Activated T-helper 2 cell treated with anti-CD3 and anti-CD28 coated beads, Interferon-gamma antibody, Interleukin-2, Interleukin-4, amounts not matched to agents 10 μg/mL and 5 μg/mL and 100 μg/mL, durations not matched to agents 14 hours and 24 hours and 36 hours (primary cell): ENCODE measurements at places on chromosomes 1 and 21. TPM values are rescaled to one million over a fixed set of nuclear protein-coding genes. Genes with fewer than 3 reads are reported as not detected.

FMO4 gene
- total RNA-seq: 1.5 and 1.8 TPM in 2 replicates

NBPF6 gene
- total RNA-seq: 0.23 and 0.50 TPM in 2 replicates

SLFNL1 gene
- 0.14 and 0.18 TPM in 2 replicates for total RNA-seq

HIVEP3 gene
- 33.7 and 34.2 TPM in 2 replicates for total RNA-seq

RRP1 gene
- total RNA-seq: 67.1 and 71.7 TPM in 2 replicates

DNASE2B gene
- not detected in 2 replicates for total RNA-seq

DMBX1 gene
- total RNA-seq: not detected in 2 replicates

NUDT4B gene
- 0.68 TPM in 1 of 2 replicates, not detected in the other for total RNA-seq

CD1B gene
- not detected in 2 replicates for total RNA-seq

GRCh38 chr1:85109475-85109874 lies 61.2 kb upstream of the MCOLN3 start:
- no peak overlapping the region for H3K4me3 ChIP-seq
- H3K27ac ChIP-seq: no peak overlapping the region
- H3K36me3 ChIP-seq: no peaks in the 10 kb centered on the region
- no peaks in the 10 kb centered on the region for H3K4me1 ChIP-seq
- peaks cover 21% of the 10 kb centered on the region for H3K27me3 ChIP-seq

GRCh38 chr1:181135815-181136737 lies 47.6 kb downstream of the IER5 start:
- H3K4me1 ChIP-seq: peaks cover 71% of the 10 kb centered on the region
- no peak overlapping the region for H3K4me3 ChIP-seq
- no peak for DNase-seq

DNA sequence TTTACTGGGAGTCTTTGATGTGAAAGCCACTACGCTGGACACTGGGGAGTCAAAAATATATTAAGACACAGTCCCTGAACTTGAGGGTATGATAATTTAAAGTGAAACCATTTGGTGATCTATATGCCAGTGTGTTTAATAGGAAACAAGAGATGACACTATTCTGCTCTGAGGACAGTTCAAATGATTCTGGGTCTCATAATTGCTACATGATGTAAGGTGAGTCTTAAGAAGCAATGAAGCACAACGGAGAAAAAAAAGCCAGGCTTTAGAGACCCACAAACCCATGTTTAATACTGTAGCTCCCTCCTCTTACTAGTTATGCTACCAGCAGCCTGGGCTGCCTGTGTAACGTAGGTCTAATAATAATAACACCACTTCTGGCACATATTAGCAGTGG lies 14.2 kb upstream of the LRRC8D start:
- peaks cover 6% of the 10 kb centered on the region for H3K27me3 ChIP-seq
- no peaks in the 10 kb centered on the region for H3K36me3 ChIP-seq
- H3K4me1 ChIP-seq: peaks cover 4% of the 10 kb centered on the region
- H3K27ac ChIP-seq: no peak overlapping the region
- DNase-seq: no peak

GRCh38 chr21:40143822-40144525 lies 276.7 kb downstream of the PCP4 start:
- H3K27me3 ChIP-seq: no peaks in the 10 kb centered on the region
- no peaks in the 10 kb centered on the region for H3K4me1 ChIP-seq
- no peak overlapping the region for H3K4me3 ChIP-seq
- no peak overlapping the region for H3K27ac ChIP-seq
- H3K36me3 ChIP-seq: no peaks in the 10 kb centered on the region

DNA sequence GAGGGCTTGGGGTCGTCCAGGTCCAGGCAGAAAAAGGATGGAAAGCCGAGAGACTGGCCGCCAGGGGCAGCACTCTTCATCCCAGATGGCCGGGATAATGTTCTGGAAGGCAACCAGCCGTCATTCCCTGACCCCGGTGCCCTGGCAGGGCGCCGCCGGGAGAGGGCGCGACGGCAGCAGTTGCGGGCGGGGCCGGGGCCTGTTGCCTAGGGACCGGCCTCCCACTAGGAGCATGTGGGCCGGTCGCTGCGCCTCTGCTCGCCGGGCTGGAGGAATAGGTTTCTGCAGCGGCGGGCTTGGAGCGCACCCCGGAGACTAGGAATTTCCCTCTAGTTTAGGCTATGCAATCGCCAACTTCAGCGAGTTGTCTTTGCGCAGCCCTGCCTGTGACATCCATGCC lies 11.0 kb downstream of the DMRTB1 start:
- no peaks in the 10 kb centered on the region for H3K36me3 ChIP-seq
- no peaks in the 10 kb centered on the region for H3K27me3 ChIP-seq
- no peak for DNase-seq
- H3K4me1 ChIP-seq: no peaks in the 10 kb centered on the region

DNA sequence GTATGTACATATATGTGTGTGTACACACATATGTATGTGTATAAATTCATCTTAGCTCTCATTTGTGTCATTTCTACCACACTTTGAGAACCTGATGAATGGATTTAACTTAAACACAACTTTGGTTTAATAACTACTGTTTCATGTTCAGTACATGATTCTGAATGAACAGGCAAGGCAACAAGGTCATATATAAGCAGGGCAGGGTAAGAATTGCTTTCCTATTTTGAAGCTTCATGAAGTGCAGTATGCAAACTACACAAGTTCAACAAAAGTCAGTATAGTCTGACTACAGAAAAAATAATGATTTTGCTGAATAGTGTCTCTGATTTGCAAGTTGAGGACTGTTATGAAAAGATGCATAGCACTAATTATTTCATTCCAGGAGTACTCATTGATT lies 127.6 kb downstream of the KCNK2 start:
- no peak overlapping the region for H3K4me3 ChIP-seq
- H3K36me3 ChIP-seq: no peaks in the 10 kb centered on the region
- H3K27ac ChIP-seq: no peak overlapping the region
- H3K27me3 ChIP-seq: no peaks in the 10 kb centered on the region

GRCh38 chr1:28112388-28113241 lies 24.2 kb upstream of the EYA3 start:
- no peak overlapping the region for H3K4me3 ChIP-seq
- no peaks in the 10 kb centered on the region for H3K36me3 ChIP-seq
- no peak for DNase-seq

DNA sequence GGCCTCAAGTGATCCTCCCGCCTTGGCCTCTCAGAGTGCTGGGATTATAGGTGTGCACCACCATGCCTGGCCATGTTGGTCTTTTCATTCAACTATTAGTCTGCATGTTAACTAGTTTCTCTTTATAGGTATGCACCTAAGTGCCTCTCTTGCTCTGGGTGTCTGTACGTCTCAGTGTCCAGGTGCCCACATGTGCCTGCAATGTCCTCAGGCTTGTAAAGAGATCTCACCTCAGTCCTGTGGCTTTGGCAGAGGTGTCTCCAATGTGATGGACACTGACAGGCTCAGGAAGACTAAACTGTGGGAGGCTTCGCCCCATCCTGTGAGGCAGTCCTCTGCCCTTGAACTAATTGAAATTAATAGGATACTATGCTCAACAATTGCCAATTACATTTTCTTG lies 526.3 kb downstream of the PTPRU start:
- H3K27me3 ChIP-seq: peaks cover 9% of the 10 kb centered on the region
- no peak overlapping the region for H3K4me3 ChIP-seq
- H3K27ac ChIP-seq: no peak overlapping the region

- no peaks in the 10 kb centered on the region for H3K4me1 ChIP-seq
- no peak for DNase-seq
- peaks cover 20% of the 10 kb centered on the region for H3K27me3 ChIP-seq
Measured at GRCh38 chr1:168708698-168709404, 20.2 kb downstream of the DPT start.

DNA sequence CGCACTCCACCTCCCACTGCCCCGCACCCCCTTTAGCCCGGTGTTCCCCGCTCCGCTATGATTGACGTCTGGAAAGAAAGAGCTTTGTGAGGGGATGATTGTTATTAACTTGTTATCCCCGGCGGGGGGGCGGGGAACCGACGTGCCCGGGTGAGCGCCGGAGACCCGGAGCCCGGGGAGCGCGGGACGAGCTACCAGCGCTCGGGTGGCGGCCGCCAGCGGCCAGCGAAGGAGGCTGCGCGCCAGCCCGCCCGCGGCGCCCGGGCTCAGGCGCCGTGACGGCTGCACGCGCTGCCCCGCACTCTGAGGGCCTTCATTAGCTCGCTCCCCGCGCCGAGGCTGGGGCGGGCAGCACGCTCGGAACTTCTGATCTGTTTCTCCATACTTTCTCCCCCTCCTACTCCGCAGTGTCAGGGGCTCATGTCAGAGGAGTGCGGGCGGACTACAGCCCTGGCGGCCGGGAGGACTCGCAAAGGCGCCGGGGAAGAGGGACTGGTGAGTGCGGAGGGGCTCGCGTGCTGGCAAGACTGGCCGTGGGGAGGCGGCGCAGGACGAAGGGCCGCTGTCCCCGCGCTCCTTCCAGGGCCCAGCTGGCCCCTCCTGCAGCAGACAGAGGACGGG lies 2.1 kb downstream of the LHX8 start:
- DNase-seq: no peak
- peaks cover 11% of the 10 kb centered on the region for H3K4me1 ChIP-seq
- no peak overlapping the region for H3K27ac ChIP-seq
- peaks cover 76% of the 10 kb centered on the region for H3K27me3 ChIP-seq
- H3K36me3 ChIP-seq: no peaks in the 10 kb centered on the region

GRCh38 chr1:48560577-48560976 lies 88.6 kb upstream of the SPATA6 start:
- H3K27me3 ChIP-seq: peaks cover 7% of the 10 kb centered on the region
- H3K4me1 ChIP-seq: no peaks in the 10 kb centered on the region
- H3K27ac ChIP-seq: no peak overlapping the region
- no peaks in the 10 kb centered on the region for H3K36me3 ChIP-seq
- no peak for DNase-seq

DNA sequence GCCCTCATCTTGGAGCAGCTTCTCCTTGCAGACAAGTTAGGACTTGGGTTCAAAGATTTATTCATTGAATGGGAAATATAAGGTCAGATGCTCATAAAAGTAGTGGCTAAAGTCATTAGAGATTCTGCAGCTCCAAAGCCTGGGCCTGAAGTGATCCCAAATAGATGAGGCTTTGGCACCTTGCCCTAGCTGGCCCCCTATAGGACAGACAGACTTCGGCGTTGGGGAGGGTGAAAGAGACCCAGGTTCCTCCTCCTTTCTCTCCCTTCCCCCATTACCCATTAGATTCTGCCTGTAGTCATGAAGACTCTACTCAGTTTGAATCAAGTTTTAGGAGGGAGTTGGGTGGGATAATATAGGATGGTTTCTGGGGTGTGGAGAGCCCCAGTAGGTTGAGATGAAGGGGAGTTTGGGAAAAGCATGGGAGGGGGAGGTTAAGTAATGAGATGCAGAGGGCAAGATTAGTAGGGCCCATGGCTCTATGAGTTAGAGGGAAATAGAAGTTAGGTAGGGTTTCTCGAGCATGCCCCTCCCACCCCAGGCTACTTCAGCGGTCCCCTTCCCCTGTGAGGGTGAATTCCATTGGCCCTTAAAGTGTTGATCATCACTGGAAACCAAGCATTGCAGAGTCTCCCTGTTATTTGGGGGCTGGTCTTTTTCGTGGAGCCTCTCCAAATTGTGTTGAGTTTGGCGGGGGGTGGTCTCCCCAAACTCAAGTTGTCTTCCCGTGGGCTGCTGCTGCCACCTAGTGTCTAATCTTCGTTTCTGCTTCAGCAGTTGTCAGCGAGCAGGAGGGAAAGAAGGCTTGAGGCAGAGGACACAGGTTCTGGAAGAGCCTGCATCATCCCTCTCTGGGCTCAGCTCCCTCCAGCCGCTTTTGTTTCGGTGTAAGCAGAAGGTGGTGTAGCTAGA lies 2.1 kb upstream of the AHDC1 start:
- peaks cover 2% of the 10 kb centered on the region for H3K27me3 ChIP-seq
- peak overlapping the region; percentile 94 for H3K4me3 ChIP-seq
- DNase-seq: peak; percentile 42
- no peaks in the 10 kb centered on the region for H3K36me3 ChIP-seq

- DNase-seq: no peak
- no peak overlapping the region for H3K4me3 ChIP-seq
- no peak overlapping the region for H3K27ac ChIP-seq
Measured at GRCh38 chr21:39633770-39634181, 21.0 kb downstream of the B3GALT5 start.

- H3K27ac ChIP-seq: no peak overlapping the region
- H3K27me3 ChIP-seq: no peaks in the 10 kb centered on the region
- no peaks in the 10 kb centered on the region for H3K4me1 ChIP-seq
- no peak for DNase-seq
- no peaks in the 10 kb centered on the region for H3K36me3 ChIP-seq
- no peak overlapping the region for H3K4me3 ChIP-seq
Measured at GRCh38 chr1:227901239-227901905, 46.4 kb downstream of the WNT9A start.

DNA sequence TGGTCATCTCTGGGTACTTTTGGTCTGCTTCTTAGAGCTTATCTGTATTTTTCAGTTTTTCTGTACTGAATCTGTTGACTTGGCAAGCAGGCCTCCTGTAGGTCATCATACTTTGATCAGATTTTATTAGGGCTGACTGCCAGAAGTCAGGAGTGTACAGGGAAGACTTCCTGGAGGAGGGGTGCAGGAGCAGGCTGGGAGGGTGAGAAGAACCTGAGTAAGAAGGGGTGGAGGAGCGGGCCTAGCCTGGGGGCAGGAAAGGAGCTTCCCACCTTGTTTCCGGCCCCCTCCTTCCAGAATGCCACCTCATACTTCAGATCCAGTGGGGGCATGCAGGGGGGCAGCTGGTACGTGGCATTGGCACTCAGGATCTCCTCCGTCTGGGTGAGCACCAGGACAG lies 18.3 kb upstream of the IL22RA1 start:
- H3K4me3 ChIP-seq: no peak overlapping the region
- peaks cover 1% of the 10 kb centered on the region for H3K27me3 ChIP-seq
- peaks cover 3% of the 10 kb centered on the region for H3K36me3 ChIP-seq
- DNase-seq: no peak
- no peak overlapping the region for H3K27ac ChIP-seq

- DNase-seq: no peak
- H3K27me3 ChIP-seq: peaks cover 8% of the 10 kb centered on the region
- H3K4me1 ChIP-seq: peaks cover 31% of the 10 kb centered on the region
- H3K4me3 ChIP-seq: no peak overlapping the region
- no peaks in the 10 kb centered on the region for H3K36me3 ChIP-seq
Measured at GRCh38 chr1:88661951-88662699, 21.9 kb upstream of the PKN2 start.

DNA sequence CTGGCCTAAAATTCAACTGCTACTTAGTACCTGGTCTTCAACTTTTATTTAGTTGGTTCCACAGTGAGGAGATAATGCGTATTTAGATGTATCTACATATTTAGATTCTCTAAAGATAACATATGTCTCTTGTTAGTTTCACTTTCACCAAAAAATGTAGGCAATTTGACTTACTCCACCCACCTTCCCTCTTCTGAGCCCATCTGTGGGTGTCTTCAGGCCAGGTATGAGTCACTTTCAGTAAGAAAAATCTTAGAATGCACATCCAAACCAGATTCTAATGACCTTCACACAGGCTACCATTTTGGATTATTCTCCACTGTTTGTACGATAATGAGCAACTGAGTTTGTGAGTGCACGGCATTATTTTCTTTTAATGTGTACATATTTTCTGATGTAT lies 501.7 kb downstream of the NEGR1 start:
- DNase-seq: no peak
- no peak overlapping the region for H3K27ac ChIP-seq
- no peaks in the 10 kb centered on the region for H3K27me3 ChIP-seq
- H3K4me3 ChIP-seq: no peak overlapping the region

DNA sequence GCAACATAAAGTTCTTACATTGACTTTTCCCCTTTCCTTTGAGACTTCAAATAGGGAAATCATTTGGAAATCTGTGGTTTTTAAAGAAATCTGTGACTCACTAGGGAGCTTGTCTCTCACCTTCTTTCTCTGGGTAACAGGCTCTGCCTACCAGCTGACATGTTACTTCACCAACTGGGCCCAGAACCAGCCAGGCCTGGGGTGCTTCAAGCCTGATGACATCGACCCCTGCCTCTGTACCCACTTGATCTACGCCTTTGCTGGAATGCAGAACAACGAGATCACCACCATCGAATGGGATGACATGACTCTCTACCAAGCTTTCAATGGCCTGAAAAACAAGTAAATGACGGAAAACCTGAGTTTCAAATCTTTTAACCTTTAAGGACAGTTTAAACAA lies 9.2 kb upstream of the CHIA start:
- no peaks in the 10 kb centered on the region for H3K36me3 ChIP-seq
- H3K4me3 ChIP-seq: no peak overlapping the region
- H3K4me1 ChIP-seq: peaks cover 2% of the 10 kb centered on the region
- no peak overlapping the region for H3K27ac ChIP-seq
- no peaks in the 10 kb centered on the region for H3K27me3 ChIP-seq
